Naive thymus-derived CD4-positive, alpha-beta T cell (primary cell): ENCODE measurements at places on chromosomes 4 and X. TPM values are rescaled to one million over a fixed set of nuclear protein-coding genes. Genes with fewer than 3 reads are reported as not detected.

The PAGE5 gene
- not detected for total RNA-seq

The SHOX gene
- total RNA-seq, result not detected

DNA sequence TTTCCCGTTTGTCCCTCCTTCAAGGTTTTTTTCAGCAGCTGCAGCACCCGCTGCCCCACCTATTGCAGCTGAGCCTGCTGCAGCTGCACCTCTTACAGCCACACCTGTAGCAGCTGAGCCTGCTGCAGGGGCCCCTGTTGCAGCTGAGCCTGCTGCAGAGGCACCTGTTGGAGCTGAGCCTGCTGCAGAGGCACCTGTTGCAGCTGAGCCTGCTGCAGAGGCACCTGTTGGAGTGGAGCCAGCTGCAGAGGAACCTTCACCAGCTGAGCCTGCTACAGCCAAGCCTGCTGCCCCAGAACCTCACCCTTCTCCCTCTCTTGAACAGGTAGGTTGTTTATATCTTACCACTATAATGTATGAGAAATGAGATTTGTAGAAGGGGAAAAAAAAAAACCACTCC is 4.5 kb downstream of the PRR27 start:
- no peak for DNase-seq

GRCh38 chr4:176751061-176751460 is 41.7 kb downstream of the VEGFC start:
- DNase-seq, result no peak

The GBA3 gene
- total RNA-seq, result not detected

DNA sequence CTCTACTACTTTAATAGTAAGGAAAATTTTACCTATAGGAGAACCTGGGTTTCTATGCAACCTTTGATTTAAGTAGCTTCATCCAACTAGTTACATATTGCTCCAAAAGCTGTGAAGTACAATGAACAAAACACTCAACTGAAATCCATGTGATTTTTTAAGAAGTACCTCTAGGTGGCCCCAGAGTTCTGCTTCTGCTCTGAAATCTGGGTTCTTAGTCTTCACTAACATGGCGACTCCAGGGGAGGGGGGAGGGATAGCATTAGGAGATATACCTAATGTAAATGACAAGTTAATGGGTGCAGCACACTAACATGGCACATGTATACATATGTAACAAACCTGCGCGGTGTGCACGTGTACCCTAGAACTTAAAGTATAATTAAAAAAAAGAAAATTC is 73.4 kb upstream of the MAGEB2 start:
- DNase-seq, result no peak

DNA sequence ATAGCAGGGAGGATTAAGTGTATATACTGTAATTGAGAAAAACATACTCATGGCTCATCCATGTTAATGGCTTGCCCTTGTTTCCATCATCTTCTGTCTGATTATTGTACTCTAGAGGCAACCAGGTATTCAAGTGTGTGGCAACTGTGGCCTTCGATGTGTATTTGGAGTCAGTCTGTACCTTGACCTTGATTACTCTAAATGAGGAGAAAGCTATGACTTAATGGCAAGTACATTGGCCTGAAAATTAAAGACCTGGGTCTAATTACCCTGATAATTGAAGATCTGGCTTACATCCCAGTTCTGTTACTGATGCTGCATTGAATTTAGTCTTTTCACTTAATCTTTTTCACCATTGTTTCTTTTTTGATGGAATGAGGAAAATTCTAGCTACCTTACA is 409.2 kb downstream of the CCSER1 start:
- no peak for DNase-seq

The MAGEC2 gene
- not detected for total RNA-seq

- no peak for DNase-seq
These were observed 23.6 kb downstream of the CA5B start for GRCh38 chrX:15761564-15762191.

- DNase-seq, result no peak
These were observed 79.4 kb downstream of the JADE3 start for GRCh38 chrX:46991664-46992063.

DNA sequence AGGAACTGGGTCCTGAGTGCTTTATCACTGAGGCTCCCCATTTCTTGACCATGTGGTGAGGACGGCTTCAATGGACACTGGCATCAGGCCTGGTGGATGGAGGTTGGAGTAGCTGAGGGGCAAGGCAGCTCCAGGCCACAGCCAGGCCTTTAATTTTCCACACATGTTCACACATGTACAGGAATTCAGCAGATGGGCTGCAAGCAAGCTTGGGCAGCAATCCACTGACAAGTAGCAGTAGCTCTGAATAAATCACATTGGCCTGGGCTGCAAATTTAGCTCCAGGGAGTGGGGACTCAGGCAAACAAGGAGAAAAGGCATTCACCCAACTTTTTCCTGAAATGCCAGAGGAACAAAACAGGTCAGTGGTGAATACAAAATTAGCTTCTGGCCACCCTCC is 107.8 kb upstream of the SCML1 start:
- no peak for DNase-seq

GRCh38 chrX:68115371-68115770 is 317.9 kb downstream of the OPHN1 start:
- no peak for DNase-seq
